ENCODE measurements at places on chromosomes 13 and 19.
A peak's percentile ranks its signal among the peaks of the same experiment; 100 is the strongest.

DNA sequence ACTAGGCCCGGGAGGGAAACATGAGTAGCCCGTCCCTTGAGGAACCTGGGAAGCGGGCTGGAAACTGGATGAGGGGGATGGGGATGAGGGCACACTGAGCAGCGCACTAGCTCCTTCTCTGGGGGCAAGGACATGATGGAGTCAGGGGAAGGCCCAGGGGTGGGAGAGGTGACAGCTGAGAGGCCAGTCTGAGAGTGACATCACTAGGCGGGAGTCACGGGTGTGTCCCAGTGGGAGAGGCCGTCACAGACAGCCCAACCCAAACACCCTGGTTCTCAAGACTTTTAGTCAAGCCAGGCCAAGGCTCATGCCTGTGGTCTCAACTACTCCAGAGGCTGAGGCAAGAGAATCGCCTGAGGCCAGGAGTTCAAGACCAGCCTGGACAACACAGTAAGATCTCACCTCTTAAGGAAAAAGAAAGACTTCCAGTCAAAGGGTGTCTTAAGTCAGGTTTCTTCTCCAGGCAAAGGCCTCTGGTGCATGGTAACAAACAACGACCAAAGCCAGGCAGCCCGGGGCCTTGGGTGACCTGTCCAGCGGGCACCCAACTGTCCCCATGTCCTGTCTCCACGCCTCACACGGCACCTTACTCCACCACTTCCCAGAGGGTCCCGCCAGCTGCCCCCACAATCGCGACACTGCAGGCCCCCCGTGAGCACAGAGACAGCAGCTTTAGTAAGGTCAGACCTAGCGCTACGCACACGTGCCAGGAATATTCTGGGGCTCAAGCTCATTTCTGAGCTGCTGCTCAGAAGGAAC lies 25.5 kb upstream of the TIMM44 start:
- DNase-seq: no peak

- no peak for DNase-seq
Measured at GRCh38 chr13:39047560-39047959, 9.3 kb downstream of the NHLRC3 start.

DNA sequence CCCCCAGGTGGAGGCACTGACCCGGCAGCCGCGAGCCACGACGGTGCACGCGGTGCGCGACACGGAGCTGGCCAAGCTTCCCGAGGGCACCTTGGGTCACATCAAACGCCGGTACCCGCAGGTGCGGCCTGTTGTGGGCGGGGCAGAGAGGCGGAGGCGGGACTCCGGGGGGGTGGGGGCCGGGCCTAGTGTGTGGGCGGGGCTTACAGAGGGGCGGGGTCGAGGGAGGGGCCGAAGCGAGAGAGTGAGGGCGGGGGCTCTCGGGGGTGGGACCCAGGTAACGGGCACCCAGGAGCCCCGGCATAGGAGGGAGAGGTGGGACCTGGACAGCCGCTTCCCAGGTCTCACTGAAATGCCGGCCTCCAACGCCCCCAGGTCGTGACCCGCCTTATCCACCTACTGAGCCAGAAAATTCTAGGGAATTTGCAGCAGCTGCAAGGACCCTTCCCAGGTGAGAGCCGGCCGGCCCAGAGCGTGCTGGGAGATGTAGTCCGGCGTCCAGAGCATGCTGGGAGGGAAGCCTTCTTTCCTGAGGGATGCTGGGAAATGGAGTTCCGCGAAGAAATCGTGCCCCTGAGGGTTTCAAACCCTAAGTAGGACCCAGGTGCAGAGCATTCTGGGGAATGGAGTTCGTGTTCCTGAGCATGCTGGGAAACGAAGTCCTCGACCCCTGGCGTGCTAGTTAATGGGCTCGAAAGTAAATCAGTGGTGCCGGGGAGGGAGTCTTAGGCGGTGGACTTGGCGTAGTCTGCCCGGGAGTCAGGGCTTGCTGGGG lies 15.7 kb downstream of the PNPLA6 start:
- DNase-seq: no peak

- peak; percentile 73 for DNase-seq
Measured at GRCh38 chr19:49546825-49547565, 19.2 kb downstream of the RCN3 start.

DNA sequence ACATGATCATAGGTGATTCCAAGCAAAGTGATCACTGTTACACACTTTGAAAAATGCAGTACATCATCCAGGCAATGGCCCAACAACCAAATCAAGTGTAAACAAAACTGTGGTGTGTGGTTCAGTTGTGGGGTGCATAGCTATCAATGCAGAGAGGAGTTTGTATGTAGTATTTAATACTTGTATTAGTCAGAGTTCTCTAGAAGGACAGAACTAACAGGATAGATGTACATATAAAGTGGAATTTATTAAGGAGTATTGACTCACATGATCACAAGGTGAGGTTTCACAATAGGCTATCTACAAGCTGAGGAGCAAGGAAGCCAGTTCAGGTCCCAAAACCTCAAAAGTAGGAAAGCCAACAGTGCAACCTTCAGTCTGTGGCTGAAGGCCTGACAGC lies 249.3 kb upstream of the HTR2A start:
- DNase-seq: no peak

DNA sequence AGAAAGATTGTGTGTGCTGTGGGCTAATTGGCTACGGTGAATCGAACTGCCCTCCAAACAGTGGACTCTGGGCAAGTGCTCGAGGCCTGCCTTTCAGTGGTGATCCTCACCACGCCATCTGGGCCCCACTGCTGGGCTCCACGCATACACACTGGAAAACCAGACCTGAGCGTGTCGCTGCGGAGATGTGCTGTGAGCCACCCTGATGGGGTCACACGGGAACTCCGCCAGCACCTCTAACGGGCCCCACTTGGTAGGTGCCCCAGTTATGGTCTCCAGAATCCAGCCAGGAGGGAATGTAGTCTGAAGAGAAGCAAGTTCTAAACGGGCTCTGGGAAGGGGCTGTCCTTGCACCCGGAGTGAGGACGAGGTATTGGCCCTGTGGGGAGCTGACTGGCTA lies 39.3 kb downstream of the C13orf46 start:
- no peak for DNase-seq

DNA sequence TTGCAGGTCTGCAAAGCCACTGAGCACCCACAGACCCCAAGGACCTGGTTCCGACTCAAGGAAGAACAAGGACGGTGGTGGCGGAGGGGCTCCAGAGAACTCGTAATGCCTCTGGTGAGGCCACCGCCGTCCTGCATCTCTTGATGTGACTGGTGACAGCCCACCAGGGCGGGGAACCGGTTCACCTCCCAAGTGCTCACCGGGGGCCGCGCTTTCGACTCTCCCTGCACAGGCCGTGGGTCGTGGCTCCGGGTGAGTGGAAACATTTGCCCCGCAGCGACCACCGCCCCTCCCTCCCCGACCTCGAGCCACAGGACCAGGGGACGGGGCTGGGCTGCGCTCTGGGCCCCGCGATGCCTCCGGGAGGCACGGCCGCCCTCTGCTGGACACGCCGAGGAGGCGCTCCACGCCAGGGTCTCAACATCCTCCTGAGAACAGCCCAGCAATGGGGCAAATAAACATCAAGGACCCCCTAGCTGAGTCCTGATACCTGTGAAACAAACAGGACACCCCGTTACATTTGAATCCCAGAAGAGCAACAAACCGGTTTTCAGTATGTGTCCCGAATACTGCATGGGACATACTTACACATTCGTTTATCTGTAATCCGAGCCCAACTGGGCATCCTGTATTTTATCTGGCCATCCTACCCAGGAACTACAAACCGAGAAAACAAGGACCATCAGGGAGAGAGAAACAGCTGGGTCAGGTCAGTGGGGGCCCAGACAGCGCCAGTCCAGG lies 3.9 kb upstream of the PLPP2 start:
- no peak for DNase-seq

DNA sequence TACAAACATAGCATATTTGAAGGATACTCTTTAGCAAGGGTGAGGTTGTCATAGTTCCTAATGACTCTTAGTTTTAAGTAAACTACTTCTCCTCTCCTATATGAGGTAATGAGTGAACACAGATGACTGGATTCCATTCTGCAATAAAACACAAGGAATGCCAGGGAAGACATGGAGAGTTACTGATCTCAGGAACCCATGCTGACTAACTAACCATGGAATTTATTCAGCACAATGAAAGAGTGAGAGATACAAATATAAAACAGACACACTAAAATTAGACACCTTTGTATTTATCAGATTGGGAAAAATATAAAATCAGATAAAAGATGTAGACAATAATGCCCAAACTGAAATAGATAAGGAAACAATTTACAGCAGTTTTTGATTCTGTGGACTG lies 1525.9 kb upstream of the SLC10A2 start:
- no peak for DNase-seq

DNA sequence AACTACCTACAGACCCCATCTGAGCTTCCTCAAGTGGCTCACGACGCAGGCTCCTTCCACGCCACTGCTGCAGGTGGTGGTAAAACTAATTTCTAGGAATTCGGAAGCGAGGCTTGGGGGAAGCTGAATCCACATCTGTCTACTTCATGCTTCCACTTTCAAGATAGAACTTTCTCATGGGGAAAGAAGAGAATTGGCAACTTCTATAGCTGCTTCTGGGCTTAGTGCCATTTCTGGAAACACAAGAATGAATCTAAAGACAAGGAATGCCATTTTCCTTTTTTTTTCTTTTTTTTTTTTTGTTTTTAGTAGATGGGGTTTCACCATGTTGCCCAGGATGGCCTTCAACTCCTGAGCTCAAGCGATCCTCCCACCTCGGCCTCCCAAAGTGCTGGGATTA lies 2.8 kb upstream of the NLRP12 start:
- no peak for DNase-seq

GRCh38 chr13:76754414-76754813 lies 131.8 kb downstream of the KCTD12 start:
- no peak for DNase-seq

DNA sequence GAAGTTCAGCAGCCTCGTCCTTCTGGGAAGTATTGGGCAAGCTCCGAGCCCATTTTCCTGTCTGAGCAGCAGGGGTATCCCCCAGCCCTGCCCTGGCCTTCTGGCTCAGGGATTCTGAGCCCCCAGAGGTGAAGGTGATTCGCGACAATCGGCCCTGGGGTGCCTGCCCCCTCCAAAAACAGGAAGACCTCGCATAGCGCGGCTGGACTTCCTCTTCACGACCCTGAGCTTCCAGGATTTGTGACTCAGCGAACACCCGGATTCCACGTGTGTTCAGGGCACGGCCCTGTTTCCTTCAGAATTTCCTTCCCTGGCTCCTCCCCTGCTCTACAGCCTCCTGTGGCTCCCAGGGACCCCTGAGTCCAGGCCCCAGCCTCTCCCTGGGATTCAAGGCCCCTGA lies at the start of gene SEMA6B:
Gene SEMA6B (minus strand): TSS at position 116 of the 400 bp plus-strand sequence. CDS start 1,227 bp downstream, outside the sequence.
- no peak for DNase-seq

- DNase-seq: no peak
Measured at GRCh38 chr13:80132741-80133601, 208.0 kb downstream of the SPRY2 start.

GRCh38 chr13:99528547-99528946 lies 27.3 kb downstream of the TM9SF2 start:
- no peak for DNase-seq

GRCh38 chr19:41221514-41222205 lies 2.6 kb downstream of the AXL start:
- DNase-seq: no peak

- DNase-seq: no peak
Measured at GRCh38 chr19:367963-368629, 23.5 kb upstream of the MIER2 start.

GRCh38 chr13:32153056-32153455 lies 121.5 kb downstream of the FRY start:
- no peak for DNase-seq

- no peak for DNase-seq
Measured at GRCh38 chr13:37954191-37954590, 84.6 kb upstream of the TRPC4 start.

DNA sequence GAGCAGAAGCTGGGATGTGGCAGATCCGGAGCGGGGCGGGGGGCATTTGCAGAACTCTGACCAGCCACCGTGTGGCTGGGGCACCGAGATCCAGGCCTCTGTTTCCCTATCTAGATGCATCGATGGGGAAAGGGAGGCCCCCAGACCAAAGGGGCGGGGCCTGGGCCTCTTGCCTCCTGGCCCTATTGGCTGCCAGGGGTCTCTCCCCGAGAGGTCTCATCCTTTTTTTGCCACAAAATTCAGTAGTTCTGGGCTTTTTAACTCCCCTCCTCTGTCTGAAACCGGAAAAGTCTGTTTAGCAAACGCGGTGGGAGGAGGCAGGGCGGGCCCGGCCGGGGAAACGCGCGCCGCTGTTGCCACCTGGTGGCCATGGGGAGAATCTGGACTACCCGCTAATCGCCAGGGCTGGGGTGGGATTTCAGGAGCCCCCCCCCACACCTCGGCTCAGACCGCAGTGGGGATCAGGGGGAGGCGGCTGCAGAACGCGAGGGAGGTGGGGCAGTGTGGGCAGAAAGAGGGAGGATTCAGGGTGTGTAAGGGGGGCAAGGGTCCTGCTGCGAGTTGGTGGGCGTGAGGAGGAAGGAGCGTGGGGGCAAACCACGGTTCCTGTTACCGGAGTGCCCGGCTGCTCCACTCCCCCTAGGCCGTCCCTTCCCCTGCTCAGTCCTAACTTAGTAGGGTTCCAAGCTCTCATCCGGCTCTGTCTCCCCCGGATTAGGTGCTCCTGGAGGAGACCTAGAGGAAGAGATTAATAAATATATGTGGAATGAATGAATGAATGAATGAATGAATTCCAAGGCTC lies 28.3 kb downstream of the IL12RB1 start:
- peak; percentile 83 for DNase-seq

DNA sequence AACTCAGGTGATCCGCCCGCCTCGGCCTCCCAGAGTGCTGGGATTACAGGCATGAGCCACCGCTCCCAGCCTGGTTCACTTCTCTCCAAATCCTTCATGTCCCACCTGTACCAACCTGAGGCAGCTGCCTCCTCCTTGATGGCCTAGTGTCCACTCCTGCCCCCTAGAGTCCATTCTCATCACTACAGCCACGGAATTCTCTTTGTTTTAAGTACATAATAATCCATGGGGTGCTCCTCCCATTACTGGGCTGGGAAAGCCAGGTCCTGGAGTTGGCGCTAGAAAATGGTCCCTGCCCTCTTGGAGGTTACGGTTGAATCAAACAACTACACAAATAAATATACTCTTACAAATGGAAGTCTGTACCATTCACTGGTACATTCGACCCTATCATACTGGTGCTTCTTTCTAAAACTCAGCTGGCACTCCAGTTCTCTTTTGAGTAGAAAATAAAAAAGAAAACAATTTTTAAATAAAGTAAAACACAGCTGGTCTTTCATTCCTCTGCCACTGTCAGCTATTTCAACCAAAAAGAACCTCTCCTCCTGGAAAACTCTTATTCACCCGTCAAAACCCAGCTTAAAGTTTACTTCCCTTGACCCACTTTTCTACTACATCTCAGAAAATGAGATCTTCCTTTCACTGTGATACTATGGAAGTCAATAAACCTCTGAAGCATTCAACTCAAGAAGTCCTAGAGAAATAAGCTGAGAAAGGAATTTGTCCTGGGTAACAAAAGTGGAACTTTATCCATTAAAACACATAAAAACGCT lies 22.4 kb upstream of the ARHGEF18 start:
- peak; percentile 24 for DNase-seq

DNA sequence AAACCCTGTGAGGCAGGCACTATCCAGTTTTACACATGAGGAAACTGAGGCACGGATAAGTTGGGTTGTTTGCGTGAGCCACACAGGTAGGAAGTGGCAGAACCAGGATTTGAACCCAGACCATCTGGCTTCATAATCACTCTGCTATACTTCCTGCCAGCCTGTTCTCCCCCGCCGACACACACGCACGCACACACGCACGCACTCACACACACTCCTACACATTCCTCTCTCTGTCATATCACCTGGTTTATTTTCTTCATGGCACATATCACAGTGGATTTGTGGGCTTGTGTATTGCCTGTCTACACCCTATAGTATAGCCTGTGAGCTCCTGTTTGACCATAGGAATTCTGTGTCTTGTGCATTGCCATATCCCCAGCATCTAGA lies 140.0 kb downstream of the SIPA1L3 start:
- no peak for DNase-seq

GRCh38 chr19:10471909-10472308 lies 31.2 kb downstream of the KEAP1 start:
- DNase-seq: no peak
